NCI-H2107 (cell line): ENCODE measurements at places on chromosomes 13 and 19.

DNA sequence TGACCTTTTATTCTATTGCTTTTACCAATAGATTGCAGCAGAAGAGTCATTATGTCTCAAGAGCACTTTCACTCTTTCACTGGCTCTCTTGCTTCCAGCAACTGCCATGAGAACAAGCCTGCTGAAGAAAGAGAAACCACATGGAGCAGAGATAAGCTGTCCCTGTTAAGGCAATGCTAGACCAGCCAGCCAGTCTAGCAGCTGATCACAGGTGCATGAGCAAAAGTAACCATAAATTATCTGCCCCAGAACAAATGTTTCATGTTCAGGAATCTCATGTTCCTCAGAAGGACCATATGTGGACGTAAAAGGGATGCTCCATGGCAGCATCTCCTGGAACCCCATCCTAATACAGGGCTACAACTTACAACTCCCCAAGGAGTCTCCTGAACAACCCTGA, 20.4 kb upstream of the DCLK1 start:
- no peak for DNase-seq

DNA sequence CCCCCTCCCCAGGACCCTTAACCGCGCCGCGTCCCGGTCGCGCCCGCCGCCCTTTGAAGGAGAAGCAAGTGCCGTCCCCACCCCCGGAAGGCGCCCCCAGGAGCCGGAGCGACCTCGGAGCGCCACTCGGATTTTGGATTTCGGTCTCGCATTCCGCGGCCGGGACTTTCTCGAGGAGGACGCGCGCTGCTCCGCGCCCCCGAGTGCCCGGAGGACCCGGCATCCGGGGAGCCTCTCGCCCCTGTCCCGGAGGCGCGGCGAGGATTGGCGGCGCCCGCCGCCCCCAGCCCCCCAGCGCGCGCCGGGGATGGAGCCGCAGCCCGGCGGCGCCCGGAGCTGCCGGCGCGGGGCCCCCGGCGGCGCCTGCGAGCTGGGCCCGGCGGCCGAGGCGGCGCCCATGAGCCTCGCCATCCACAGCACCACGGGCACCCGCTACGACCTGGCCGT, 1.6 kb downstream of the MIDN start:
- no peak for DNase-seq

GRCh38 chr13:45691251-45691650, 10.9 kb upstream of the CBY2 start:
- DNase-seq, result no peak

DNA sequence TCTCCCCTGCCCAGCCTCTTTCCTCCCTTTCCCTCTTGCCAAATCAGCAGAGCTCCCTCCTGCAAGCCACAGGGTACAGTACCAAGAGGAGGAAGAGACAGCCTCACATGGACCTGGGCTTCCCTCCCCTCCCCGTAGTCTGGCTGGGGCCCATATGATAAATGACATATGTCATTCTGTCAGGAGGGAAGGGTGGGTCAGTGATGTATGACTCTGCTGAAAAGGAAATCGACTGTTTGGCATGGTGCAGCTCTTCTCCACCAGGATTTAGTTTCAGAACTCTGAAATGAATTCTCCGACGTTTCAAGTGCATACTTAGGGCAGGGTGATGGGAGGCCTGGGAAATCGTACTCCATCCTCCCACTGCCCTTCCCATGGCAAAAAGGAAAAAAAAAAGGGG, 9.8 kb downstream of the TSHZ3 start:
- DNase-seq, result no peak

DNA sequence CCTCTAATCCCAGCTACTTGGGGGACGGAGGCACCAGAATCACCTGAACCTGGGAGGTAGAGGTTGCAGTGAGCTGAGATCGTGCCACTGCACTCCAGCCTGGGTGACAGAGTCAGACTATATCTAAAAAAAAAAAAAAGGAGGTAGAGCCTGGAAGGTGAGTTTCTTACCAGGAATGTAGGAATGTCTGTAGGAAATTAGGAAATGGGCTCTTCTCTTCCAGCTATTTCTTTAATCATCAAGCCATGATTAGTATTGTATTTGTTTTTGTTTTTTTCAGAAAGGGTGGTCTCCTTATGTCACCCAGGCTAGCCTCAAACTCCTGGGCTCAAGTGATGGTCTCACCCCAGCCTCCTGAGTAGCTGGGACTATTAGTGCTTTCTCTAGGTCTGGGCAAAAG, 26.3 kb upstream of the SERP2 start:
- no peak for DNase-seq

DNA sequence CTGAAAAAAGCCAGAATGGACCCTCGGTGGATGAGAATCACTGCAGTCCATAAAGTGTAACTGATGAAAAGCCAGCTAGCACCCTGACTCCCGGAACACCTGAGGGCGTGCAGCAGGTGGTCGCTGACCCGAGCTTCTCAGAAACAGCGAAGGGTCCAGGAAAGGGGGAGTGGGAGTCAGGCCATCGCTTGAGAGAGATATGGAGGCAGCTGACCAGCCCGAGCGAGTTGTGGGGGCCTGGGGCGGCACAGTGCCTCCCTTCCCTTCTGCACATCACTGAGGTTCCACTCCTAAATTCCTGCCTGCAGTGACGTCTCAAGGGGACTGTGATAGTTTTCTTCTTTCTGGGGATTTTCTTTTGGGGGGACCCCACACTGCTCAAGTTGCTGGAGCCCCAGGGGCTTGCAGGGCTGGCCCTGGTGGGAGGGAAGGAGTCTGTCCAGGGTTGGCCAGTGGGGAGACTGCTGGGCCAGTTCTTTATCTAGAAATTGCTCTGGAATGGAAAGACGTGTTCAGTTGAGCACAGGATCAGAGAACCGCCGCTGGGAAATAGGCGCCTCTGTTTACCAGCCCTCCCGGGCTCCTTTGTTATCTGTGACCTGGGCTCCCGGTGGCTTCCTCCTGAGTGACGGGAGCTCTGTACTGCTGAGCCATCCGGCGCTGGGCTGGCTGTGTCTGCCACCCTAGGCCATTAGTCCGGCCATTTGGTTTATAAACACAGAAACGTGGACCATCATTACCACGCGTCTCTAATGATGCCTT, 71.3 kb downstream of the RAB20 start:
- no peak for DNase-seq

GRCh38 chr13:26964278-26965250, 204.0 kb upstream of the GPR12 start:
- peak; percentile 41 for DNase-seq

DNA sequence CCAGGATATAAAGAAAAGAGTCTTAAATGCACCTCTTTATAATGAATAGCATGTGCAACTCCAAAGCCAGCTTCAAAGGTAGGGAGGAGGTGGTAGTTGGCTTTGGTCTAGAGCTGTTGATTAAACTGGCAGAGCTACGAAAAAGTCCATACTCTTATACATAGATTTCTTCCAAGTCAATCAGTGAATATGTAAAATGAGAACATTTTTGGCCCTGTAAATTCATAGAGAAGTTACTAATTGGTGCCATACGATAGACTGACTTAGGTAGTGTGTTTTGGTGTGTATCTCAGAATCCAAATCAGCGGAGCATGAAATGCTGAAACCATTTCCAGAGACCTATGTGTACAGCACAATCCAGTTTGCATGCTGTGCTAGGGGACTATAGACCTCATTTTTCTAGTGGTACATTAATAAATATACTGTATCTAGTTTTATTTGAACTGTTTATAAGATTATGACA, 17.1 kb upstream of the DPY19L3 start:
- DNase-seq, result no peak

DNA sequence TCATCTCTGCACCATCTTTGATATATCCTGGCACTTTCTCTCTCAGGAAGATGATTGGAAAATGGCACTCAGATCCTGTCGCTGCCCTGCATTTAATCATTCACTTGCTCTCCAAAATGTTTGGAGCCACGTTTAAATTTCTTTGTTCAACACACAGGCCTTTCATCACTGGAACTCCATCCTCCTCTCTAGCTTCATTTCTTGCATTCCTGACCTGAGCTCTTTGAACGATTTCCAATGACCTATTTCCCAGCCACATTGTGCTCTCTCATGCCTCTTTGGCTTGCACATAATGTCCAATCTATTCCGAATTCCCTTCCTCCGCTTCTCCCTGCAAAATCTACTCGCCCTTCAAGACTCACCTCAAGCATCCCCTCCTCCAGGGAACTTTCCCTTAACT, 287.4 kb upstream of the NBEA start:
- DNase-seq, result no peak

GRCh38 chr13:41458761-41459431, 1.5 kb downstream of the RGCC start:
- peak; percentile 22 for DNase-seq

DNA sequence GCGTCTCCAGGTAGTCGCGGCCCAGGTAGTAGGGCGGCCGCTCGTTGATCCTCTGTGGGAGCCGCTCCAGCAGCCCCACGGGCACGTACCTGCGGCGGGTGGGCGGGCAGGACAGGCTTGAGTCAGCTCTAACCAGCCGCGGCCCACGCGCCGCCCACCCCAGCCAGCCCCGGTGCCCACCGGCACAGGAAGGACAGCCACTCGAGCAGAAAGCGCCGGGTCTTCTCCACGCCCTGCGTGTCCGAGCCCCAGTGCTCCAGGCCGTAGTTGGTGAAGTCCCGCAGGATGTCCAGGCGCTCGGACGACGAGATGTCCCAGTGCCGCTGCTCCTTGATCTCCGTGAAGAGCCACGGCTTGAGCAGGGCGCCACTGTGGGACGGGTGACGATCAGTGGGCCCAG, 877 bp upstream of the PRR22 start:
- no peak for DNase-seq

DNA sequence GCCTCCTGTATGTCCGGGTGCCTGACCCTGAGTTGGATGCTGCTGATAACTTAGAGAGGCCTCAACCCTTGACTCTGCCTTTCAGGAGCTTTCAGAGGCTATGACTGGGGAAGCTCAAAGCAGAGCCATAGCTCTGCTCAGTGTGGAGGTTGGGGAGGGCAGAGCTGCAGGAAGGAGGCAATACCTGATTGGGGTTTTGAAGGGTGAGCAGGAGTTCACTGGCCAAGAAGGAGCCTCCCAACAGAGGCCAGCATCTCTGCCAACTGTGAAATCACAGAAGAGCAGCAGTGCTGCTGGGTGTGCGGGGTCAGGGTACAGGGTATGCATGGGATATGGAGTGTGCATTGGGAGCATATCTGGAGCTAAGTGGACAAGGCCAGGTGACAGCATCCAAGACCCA, 21.6 kb downstream of the TMEM38A start:
- DNase-seq, result no peak

GRCh38 chr19:55460670-55461258, 678 bp downstream of the ISOC2 start:
- DNase-seq, result no peak

GRCh38 chr13:38606699-38607535, 80.0 kb upstream of the FREM2 start:
- DNase-seq, result no peak
